HuH-7 (cell line): ENCODE measurements at places on chromosomes 3 and 15.

- DNase-seq = no peak
Observed at GRCh38 chr15:100355342-100355741, 13.6 kb upstream of the ADAMTS17 start.

DNA sequence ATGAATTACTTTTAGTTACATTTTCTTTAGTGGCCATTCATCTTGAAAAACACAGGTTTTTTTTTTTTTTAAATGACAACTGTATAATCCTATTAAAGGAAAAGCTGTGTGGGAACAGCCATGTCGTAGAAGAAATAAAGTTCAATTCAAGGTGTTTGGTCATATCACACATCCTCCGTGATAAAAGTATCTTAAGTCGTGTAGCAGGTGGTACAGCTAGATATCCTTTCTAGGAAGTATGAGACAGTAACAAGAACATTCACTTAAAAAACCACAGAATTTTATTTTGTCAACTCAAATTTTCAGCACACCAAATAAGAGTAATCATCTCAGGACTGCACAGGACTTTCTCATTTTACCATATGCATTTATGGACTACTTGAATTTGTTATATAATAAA, 16.1 kb downstream of the ZDHHC23 start:
- no peak for DNase-seq

DNA sequence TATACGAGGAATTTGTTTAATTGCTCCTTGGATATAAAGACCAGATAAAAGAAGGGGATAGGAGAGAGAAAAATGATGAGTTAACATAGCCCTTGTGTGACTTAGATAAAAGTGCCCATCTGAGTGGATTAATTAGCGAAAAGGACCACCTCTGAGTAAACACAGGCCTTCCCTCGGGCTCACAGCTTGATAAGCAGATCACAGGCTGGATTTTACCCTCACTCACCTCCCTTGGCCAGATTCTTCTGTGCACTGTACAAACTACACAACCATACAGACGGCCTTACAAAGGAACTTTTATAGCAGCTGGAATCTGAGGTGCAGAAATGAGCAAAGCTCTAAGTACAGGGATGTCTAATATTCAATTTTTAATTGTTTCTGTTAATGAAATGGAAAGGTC, 112.4 kb upstream of the STT3B start:
- DNase-seq = no peak

- no peak for DNase-seq
Observed at GRCh38 chr3:31027191-31027761, 132.8 kb upstream of the GADL1 start.

GRCh38 chr3:55899887-55900286, 412.8 kb upstream of the WNT5A start:
- no peak for DNase-seq

- no peak for DNase-seq
Observed at GRCh38 chr3:152046280-152046679, 172.8 kb downstream of the SUCNR1 start.

DNA sequence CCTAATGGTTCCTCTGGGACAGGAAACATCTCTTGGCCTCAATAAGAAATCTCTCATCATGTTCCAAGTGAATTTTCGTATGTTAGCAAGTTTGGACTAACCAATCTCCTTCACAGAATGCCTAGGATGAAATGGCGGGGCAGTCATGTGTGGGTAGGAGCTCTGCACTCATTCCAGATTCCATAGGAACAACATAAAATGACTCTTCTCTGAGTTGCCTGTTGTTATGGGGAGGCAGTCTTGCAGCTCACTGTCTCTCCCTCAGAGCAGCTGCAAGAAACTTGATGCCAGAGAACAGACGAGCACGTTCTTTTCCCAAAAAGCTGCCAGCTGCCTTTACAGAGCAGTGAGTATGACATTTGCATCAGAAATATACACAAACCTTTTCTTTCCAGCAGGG, 34.1 kb downstream of the SPATA12 start:
- no peak for DNase-seq

DNA sequence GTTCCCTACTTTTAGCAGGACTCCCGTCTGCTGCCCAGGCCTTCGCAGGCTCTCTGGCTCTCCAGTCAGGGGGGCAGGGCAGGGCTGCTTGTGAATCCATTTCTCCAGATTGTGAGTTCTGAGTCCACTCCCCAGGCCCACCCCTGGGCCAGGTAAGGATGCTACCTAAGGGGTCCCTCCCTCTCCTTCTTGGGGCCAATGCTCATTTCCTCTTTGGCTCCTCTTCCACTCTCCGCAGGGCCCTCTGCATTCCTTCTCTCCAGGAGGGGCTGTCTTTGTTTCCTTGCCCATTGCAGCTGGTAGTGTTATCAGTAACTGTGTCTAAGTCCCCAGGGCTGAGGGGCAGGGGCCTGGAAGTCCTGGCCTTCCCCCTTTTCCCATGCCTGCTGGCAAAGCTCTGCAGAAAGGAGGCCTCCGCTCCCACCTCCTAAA, 13.0 kb upstream of the CACNA2D2 start:
- DNase-seq = no peak

- no peak for DNase-seq
Observed at GRCh38 chr3:124826703-124827102, 60.5 kb downstream of the ITGB5 start.

- no peak for DNase-seq
Observed at GRCh38 chr3:58417075-58417474, 16.6 kb downstream of the PDHB start.

DNA sequence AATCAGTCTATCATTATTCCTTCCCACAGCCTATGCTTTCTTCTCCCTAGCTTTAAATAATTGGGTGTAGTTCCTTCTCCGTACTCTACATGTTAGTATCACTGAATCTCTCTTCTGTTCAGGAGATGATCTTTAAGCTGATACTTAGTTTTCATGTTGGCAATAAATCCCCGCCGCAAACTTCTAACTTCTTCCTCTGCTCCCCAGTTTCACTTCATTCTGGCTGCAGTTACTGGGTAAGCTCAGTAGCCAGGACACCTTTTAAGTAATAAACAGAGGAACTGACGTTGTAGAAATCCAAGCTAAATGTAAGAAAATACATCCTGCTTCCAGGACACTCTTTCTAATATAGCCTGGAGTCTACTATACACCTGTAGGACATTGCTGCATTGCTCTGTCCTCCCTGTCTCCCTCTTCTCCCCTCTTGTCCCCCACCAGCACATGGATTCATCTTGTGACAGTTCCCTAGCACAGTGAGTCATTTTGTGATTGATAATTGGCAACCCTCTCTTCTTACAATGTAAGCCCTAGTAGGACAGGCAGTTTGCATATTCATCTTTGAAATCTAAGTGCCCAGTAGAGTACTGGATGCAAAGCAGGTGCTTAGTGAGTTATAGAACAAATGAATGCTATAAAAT, 598.2 kb downstream of the UNC13C start:
- DNase-seq = no peak

DNA sequence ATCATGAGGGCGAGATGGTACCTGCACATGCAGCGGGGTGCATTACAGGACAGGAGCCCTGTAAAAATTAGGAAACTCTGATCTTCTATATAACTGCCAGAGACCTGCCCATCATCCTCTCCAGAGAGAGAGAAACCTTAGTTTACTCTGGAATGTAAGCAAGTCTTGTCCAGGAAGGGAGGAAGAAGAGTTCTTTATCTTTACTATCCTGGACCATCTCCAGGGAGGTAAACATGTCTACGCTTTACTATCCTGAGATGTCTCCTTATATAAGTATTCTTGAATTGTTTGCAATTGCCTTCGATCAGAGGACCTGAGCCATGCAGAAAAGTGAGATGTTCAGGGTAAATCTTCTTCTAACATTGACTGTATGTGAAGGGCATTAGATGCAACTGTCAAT, 12.7 kb upstream of the HACD2 start:
- no peak for DNase-seq

- DNase-seq = no peak
Observed at GRCh38 chr3:28564211-28564610, 215.6 kb upstream of the AZI2 start.

GRCh38 chr3:125556314-125556713, 36.3 kb upstream of the SNX4 start:
- no peak for DNase-seq

- DNase-seq = no peak
Observed at GRCh38 chr15:33104212-33104611, 90.3 kb downstream of the FMN1 start.

GRCh38 chr15:70547846-70548487, 215.4 kb downstream of the UACA start:
- DNase-seq = no peak

- DNase-seq = no peak
Observed at GRCh38 chr3:136380530-136380929, 130.4 kb downstream of the PCCB start.

DNA sequence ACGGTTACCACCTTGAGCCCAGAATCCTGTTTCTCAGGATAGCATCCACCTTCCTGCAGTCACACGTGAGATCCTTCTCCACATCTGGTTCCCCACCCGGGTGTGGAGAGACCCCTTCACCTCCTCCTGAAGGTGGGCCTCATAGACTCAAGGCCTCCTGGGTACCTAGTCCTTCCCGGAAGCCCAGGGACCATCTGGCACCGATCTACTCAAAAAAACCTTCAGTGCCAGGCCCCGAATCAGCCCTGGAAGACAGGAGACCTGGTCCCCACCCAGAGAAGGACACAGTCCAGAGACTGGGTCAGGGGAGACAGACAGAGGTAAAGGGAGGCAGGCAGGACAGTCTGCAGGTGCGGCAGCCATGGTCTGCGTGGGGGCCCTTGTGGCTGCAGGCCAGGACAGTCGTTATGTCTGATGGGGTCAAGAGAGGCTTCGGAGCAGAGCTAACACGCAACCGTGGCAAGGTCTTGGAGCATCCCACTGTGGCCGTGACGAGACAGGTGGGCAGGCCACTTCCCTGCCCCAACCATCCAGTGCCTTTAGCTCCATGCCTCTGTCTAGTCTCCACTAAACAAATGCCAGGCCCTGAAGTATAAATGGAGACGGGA, 112.2 kb upstream of the ABHD17C start:
- DNase-seq = no peak

- no peak for DNase-seq
Observed at GRCh38 chr3:125481786-125482185, 38.2 kb downstream of the SNX4 start.

DNA sequence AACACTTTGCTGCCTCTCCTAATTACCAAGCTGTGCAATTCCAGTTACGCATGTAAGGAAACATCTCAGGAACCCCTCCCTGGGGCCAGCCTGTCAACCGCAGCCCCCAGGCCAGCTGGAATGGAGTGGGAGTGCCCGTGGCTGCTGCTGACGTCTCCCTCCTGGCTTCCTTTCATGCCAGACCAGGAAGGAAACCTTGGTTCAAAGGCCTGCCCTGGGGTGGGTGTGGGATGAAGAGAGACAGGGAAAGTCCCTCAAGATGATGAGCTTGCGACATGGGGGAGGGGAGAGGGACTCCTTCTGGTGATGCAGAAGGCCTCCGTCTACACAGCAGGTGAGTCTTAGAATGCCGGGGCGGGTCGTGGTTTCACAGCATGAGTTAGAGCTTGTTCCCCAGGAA, 11.4 kb upstream of the CYP11A1 start:
- DNase-seq = no peak

- no peak for DNase-seq
Observed at GRCh38 chr3:15050405-15051092, 14.6 kb downstream of the MRPS25 start.

DNA sequence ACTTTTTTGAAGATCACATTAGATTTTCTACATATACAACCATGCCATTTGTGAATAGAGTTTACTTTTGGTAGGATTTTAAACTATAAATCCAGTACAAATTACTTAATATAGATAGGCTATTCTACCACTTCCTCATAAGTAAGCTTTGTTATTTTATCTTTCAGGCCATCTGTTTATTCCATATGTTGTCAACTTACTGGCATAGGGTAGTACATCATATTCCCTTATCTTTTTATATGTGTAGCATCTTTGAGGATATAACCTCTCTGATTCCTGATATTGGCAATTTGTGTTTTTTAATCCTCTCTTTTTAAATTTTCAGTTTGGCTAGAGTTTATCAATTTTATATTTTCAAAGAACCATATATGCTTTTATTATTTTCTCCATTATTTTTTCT, 515.4 kb downstream of the DIPK2A start:
- DNase-seq = no peak

GRCh38 chr3:56969851-56970250, 90.6 kb upstream of the SPATA12 start:
- DNase-seq = no peak

DNA sequence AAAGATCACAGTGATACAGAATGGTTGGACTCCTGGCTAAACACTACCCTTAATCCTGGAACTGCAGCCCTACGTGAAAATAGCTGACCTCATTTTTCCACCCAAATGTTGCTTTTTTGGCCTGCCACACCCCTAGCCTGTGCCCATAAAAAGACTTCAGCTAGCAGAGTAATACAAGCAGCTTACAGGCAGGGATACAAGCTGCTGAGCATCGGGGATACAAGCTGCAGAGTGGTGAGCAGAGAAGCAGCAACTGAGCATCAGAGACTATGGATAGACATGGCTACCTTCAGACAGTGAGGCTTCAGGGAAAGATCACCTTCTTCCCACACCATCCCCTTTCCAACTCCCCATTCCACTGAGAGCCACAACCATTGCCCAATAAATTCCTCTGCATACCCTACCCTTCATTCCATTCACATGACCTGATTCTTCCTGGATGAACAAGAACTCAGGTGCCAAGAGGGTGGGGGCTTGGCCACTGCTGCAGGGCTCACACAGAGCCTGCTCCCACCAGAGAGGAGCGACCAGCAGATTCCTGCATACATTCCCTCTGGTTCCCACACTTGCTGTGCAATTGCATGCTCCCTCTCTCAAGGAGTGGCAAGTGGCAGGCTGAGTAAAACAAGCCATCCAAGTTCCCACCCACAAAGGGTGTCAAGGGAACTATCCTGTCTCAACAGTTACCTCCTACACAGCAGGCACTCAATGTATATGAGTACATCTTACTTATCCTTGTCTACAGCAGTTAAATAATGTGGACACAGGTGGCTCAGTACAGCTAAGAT, 217.5 kb downstream of the ALCAM start:
- no peak for DNase-seq

GRCh38 chr3:51141573-51141972, 243.5 kb upstream of the MANF start:
- DNase-seq = no peak

- no peak for DNase-seq
Observed at GRCh38 chr3:53730576-53730975, 115.6 kb downstream of the CHDH start.

- no peak for DNase-seq
Observed at GRCh38 chr3:97552186-97552585, 212.4 kb upstream of the ARL6 start.

DNA sequence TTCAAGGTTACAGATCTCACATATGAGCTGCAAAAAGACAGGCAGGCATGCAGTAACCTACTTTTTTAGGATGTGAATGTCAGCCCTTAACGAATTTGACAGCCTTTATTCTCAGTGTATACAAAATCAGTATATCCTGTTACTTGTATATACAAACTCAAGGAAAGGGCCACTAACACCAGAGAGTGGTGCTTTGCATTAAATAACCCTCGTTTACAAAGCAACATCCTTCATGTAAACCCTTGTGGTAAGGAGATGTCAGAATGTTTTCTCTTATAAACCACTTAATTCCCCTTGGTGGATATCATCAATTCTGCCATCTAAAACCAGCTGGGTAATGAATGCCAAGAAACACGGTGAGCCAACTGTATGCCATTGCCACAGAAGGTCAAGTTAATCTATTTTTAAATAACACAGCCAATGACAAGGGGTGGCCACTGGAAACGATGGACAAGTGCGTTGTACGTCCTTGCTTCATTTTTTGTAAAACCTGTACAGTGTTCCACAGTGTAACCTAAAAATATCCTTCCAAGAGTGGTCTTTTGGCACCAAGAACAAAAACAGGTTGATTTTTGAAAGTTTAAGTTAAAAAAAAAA, 7.5 kb downstream of the MAGI1 start:
- DNase-seq = no peak
